ENCODE measurements at places on chromosomes 4 and X.

DNA sequence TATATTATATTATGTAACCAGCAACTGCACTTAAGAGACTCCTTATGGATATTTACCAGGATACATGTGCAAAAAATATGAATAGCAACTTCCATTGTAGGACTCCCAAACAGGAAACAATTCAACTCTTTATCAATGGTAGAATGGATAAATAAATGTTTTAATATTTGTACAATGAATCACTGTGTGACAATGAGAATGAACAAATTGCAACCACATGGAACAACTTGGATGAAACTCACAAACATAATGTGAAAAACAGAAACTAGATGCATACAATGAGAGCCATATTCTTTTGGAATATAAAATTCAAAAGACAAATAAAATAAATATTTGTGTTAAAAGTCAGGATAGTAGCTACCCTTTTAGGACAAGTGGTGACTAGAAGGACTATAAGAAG, 1015.7 kb downstream of the TECRL start:
- no peak for ATAC-seq

DNA sequence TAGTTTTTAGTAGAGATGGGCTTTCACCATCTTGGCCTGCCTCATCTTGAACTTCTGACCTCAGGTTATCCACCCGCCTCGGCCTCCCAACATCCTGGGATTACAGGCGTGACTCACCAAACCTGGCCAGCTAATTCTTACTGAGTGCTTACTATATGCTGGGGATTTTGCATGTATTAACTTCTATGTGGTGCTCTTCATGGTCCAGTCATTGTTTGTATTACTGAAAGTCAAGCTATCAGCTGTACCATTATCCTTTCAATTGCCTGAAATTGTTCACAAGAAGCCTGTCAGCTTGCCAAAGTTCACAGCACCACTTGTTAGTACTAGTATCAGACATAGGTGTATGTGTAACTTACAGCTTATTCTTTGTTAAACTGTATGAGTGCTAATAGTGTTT, 1272.1 kb downstream of the ARAP2 start:
- no peak for ATAC-seq

DNA sequence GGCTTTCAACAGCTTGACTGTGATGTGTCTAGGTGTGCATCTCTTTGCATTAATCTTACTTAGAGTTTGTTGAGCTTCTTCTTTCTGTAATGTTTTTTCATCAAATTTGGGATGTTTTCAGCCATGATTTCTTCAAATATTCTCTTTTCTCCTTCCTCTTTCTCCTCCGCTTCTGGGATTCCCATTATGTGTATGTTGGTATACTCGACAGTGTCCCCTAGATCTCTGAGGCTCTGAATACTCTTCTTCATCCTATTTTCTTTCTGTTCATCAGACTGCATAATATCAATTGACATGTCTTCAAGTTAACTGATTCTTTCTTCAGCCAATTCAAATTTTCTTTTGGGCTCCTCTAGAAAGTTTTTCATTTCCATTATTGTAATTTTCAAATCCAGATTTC, 25.9 kb downstream of the STPG2 start:
- no peak for ATAC-seq

DNA sequence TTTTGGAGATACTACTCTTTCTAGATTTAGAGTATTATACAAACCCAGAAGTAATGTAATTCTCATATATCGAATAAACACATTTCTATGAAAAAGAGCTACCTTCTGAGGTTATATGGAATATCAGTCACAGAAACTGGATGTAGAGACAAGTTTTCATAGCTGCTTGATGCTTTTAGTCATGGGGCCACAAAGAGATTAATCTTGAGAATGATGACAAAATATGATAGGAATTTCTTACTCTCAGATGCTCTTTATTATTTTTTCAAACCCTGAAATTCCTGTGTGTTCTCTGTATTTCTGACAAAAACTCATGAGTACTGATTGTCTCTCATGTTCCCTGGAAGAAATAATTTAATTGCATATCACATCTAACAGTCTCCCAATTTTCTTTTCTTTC, 662.5 kb downstream of the RAPGEF2 start:
- ATAC-seq, result no peak

- ATAC-seq, result no peak
Observed at GRCh38 chr4:38757945-38758600, 24.7 kb downstream of the TLR10 start.

DNA sequence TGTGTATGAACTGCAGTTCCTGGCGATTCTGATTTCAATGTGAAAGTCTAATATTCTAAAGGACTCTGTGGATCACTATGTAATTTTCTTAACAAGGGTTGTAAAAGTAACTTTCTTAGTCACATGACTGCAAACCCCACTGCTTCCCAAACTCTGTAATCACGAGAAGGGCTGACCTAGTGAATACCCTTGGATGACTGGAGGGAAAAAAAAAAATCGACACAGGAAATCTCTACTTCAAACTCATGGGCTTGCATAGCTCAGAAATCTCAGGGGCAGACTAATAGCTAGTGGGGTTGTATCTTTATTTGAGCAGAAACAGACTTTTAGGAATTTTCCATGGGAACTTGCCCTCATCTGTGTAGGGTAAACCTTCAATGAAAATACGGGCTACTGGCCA, 4.8 kb upstream of the MXRA5 start:
- ATAC-seq, result no peak

All from activated CD4-positive, CD25-positive, alpha-beta regulatory T cell treated with anti-CD3 and anti-CD28 coated beads, Interleukin-2, amount 50 U/mL, for 24 hours (primary cell).